Brain microvascular endothelial cell (primary cell): ENCODE measurements at places on chromosomes 5 and 9.
A peak's percentile ranks its signal among the peaks of the same experiment; 100 is the strongest.

- DNase-seq, result no peak
Observed at GRCh38 chr9:114616684-114617520, 5.8 kb downstream of the TMEM268 start.

DNA sequence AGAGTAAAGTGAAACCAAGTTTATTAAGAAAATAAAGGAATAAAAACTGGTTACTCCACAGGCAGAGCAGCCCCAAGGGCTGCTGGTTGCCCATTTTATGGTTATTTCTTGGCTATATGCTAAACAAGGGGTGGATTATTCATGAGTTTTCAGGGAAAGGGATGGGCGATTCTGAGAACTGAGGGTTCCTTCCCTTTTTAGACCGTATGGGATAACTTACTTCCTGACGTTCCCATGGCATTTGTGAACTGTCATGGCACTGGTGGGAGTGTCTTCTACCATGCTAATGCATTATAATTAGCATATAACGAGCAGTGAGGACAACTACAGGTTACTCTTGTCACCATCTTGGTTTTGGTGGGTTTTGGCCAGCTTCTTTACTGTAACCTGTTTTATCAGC, 323.9 kb upstream of the PTGER4 start:
- no peak for DNase-seq

DNA sequence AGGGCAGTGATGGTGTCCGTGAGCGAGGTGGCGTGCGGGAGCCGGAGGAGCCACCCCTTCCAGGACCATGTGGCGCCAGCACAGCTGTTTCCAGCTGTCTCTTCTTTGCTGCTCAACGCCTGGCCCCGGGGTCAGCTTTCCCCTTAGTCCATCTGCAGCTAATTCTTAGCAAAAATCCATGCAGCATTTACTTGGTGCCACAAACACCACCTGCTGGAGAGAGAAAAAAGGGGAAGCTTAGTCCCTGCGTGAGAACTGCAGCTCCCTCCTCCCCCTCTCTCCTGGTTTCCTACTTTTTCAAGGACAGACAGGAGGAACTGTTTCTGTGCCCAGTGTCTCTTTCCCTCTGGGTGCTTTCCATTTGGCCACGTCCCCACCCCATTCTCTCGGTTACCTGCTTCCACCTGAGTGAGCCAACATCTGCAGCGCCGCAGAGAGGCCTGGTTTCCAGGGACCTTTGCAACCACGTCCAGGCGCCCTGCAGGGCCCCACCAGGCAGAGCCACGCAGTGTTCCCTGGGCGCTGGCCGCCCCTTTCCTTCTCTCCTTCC, 3.4 kb downstream of the SLC6A19 start:
- peak; percentile 12 for DNase-seq

- DNase-seq, result no peak
Observed at GRCh38 chr9:65449423-65449822, 164.4 kb upstream of the FOXD4L5 start.

DNA sequence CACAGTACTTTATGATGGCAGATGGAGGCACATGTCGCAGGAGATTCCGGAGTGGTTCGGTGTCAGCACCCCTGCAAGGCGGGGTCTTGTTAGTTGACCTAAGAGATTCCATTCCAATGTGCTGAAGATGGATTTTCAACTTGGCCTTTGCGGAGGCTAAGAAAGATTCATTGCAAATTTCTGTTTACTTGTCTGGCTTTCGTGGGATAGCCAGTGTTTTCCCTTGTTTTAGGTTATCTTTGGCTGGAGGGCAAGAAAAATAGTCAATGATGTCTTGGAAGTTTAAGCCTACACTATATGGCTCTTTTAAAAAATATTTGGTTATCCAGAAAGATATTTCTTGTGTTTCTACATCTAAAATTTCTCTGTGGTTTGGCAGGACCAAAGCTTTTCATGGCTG, 123.6 kb upstream of the PTCH1 start:
- DNase-seq, result no peak

GRCh38 chr5:112355058-112355685, 63.9 kb downstream of the EPB41L4A start:
- no peak for DNase-seq

DNA sequence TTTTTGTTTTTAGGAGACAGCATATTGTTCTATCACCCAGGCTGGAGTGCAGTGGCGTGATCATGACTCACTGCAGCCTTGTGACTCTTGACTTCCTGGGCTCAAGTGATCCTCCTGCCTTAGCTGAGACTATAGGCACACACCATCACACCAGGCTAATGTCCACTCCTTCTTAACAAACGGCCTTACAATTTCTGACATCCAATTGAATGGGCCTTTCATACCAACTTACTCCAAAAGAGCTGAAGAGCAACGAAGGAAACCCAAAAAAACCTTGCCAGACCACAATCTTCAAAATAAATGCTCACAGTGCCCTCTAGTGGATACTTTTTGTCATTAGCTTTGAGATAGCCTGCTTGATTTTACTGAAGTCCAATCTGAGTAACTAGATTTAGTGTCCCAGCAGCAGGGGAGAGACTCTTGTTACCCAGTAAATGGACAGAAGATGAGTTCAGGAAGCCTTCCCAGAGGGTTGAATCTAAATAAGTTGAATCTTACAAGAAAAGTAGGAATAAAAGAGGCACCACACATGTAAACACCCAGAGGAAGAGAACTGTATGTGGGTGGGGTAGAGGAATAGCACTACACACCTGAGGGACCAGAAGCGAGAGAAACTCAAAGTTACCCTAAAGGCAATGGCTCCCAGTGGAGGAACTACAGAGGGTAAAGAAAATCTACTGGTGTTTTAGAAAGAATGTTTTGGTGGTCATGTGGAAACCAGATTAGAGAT, 9.3 kb downstream of the ZNF622 start:
- DNase-seq, result peak; percentile 82

- no peak for DNase-seq
Observed at GRCh38 chr9:9615086-9615485, 997.7 kb downstream of the PTPRD start.

- DNase-seq, result no peak
Observed at GRCh38 chr9:91929331-91929730, 20.7 kb downstream of the ROR2 start.

- DNase-seq, result no peak
Observed at GRCh38 chr5:39680213-39680612, 255.4 kb upstream of the DAB2 start.

- no peak for DNase-seq
Observed at GRCh38 chr5:139501381-139501780, 18.8 kb upstream of the STING1 start.

GRCh38 chr5:93395971-93396379, 185.0 kb downstream of the NR2F1-AS1 start:
- no peak for DNase-seq

- no peak for DNase-seq
Observed at GRCh38 chr9:107276966-107277710, 5.9 kb upstream of the RAD23B start.

GRCh38 chr9:75265525-75265972, 177.2 kb downstream of the OSTF1 start:
- peak; percentile 53 for DNase-seq

- DNase-seq, result peak; percentile 59
Observed at GRCh38 chr9:109253637-109254284, 67.1 kb downstream of the EPB41L4B start.

DNA sequence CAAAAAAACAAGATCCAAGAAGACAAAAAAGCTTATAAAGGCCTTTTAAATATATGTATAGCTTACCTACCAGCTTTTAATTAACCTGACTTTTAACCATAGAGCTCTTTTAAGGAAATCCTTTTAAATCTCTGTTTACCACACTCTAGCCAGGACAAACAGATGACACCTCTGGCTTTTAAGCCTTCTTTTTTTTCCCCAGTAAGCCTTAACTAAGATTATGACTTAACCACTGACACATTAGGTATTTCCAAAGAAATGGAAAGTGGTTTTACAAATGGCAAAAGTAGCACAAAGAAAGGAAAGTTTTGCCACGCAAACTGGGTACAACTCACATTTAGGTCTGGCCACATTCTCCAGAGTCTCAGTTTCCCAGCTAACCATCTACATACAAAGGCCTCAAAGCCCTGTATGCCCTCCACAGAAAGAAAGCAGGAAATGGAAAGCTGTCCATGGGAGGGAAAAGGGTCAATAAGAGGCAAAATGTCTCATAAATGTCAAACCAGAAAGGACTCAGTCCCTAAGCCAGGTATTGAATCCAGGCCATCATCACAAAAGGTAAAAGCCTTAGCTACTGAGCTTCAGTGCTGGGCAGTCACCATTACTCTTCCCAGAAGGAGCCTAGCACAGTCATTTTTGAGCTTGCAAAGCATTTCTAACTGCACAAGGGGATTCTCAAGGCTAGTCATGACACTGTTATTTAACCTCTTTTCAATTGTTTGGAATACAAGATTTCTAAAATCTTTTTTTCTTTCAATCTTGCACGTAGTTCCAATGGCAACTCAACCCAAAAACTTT, 19.7 kb downstream of the TMEM161B start:
- no peak for DNase-seq

DNA sequence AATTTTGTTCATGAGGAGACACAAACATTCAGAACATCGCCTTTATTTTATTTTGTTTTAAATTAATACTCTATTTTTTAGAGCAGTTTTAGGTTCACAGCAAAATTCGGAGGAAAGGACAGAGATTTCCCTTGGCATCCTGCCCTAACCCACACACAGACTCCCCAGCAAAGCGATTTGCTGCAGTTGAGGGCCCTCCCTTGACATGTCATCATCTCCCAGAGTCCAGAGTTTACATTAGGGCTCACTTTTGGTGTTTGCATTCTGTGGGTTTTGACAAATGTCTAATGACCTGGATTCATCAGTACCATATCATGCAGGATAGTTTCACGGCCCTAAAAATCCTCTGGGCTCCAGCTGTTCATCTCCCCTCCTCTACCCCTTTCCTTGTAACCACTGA, 33.6 kb upstream of the COL5A1 start:
- no peak for DNase-seq

DNA sequence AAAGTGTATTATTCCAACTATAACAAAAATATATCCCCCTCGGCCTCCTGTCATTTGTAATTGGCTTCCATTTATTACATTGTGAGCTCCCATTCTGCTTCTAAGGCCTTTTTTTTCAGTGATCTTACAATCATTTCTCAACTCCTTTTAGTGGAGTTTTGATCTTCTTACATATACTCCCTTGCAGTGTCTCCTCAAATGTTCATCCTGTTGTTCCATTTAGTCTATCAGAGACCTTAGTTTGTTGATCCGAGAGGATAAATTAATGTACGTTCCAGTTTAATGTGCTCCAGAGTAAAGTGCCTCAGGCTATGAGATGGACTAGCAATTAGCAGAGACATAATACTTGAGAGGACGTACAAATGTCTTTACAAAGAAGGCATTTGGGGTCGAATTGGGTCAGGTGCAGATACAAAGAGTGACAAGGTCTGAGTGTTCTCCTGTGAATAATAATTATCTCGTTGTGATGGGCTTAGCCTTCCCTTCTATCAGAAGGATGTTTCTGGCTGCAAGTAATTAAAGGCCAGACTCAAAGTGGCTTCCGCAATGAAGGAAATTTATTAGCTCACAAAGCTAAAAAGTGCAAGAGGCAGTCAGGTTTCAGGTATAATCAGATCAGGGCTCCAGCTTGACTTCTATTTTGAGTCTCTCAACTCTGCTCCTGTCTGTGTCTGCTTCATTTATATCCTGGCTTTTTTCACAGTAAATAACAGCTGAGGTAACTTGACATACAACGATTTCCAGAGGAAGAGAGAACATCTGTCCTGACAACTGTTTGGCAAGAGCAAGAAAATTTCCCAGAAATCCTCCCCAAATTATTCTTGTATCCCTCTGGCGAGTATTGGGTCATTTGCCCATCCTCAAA, 30.1 kb downstream of the ARRDC3 start:
- DNase-seq, result no peak

DNA sequence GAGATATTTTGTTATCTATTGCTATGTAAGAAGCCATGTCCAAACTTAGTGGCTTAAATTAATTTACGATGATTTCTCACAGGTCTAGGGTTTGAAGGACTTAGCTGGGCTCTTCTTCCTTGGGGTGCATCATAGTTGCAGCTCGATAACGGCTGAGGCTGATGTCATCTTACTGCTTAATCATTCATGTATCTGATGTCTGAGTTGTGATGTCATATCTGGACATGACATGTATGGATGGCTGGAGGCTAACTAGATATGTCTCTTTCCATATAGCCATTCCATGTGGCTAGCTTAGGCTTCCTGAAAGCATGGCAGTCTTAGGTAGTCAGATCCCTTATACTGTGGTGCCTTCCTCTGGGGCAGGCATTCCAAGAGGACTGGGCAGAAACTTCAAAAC, 31.6 kb downstream of the ADGRV1 start:
- no peak for DNase-seq

- DNase-seq, result no peak
Observed at GRCh38 chr5:67051164-67051563, 145.4 kb downstream of the CD180 start.

- DNase-seq, result no peak
Observed at GRCh38 chr9:35867538-35867937, 2.7 kb downstream of the OR13J1 start.

DNA sequence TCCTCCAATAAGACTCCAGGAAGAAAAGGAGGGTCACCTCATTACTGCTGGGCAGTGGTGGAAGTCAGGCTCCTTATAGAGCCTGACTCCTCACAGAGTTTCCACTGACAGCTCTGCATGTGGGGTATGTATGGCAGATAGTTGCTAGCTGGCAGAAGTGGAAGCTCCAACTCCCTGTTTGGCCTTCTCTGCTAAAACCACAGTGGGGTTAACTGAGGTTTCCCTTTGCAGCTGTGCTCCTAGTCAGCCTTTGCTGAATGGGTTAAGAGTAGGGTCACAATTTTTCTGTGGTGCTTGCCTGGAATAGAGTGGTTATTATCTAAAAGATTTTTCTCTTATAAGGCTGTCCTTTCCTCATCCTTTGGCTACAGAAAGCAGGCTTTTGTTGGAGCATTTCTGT, 327.5 kb downstream of the FBXL17 start:
- no peak for DNase-seq

- DNase-seq, result peak; percentile 93
Observed at GRCh38 chr5:157571357-157571827, 4.2 kb downstream of the ADAM19 start.

DNA sequence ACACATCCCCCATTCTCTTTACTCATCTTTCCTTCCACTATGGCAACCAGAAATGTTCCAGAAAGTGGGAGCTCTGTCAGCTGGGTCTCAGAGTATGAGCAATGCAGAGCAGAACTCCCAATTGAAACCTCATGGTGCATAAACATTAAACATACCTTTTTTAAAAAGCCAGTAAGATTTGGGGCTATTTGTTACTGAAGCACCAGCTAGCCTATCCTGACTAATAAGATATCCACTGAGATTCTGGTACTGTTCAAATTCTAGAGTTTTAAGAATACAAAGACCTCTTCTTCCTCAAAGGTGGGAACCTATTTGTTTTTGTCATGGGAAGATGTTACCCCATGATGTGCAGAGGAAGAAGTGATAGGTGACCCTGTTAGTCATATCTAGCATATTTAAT, 46.1 kb upstream of the EGFLAM start:
- DNase-seq, result no peak

GRCh38 chr9:135750786-135751185, 48.8 kb downstream of the KCNT1 start:
- DNase-seq, result no peak
